Brain (organoid and tissue), 16 donors: ENCODE measurements at places on chromosomes 12 and 14.

- DNase-seq = no peak
Observed at GRCh38 chr14:100048786-100049185, 16.4 kb upstream of the EVL start.

- no peak for DNase-seq
Observed at GRCh38 chr14:102063808-102064429, 22.9 kb downstream of the HSP90AA1 start.

DNA sequence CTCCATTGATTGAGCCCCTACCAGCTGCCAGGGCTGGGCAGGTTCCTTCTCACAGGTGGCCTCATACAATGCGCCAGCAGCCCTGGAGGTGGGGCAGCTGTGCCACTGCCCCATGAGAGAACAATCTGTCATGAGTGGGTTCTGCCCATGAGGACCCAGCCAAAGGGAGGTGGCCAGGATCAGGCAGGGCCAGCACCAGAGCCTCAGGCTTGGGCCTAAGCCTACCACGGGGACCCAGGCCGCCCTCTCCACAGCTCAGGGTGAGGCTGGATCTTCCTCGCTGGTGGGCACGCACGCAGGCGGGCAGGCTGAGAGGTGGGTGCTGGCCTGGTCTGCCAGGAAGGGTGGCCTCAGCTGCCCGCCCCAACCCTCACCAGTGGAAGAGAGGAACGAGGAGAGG, 110.7 kb downstream of the KIF26A start:
- no peak for DNase-seq

GRCh38 chr14:92774572-92774971, 19.5 kb upstream of the GOLGA5 start:
- DNase-seq = no peak

- DNase-seq = no peak
Observed at GRCh38 chr12:3727877-3728632, 24.9 kb downstream of the CRACR2A start.

GRCh38 chr14:28264306-28264705, 502.3 kb upstream of the FOXG1 start:
- DNase-seq = no peak

GRCh38 chr12:118052324-118053070, 8.5 kb downstream of the WSB2 start:
- DNase-seq = no peak

DNA sequence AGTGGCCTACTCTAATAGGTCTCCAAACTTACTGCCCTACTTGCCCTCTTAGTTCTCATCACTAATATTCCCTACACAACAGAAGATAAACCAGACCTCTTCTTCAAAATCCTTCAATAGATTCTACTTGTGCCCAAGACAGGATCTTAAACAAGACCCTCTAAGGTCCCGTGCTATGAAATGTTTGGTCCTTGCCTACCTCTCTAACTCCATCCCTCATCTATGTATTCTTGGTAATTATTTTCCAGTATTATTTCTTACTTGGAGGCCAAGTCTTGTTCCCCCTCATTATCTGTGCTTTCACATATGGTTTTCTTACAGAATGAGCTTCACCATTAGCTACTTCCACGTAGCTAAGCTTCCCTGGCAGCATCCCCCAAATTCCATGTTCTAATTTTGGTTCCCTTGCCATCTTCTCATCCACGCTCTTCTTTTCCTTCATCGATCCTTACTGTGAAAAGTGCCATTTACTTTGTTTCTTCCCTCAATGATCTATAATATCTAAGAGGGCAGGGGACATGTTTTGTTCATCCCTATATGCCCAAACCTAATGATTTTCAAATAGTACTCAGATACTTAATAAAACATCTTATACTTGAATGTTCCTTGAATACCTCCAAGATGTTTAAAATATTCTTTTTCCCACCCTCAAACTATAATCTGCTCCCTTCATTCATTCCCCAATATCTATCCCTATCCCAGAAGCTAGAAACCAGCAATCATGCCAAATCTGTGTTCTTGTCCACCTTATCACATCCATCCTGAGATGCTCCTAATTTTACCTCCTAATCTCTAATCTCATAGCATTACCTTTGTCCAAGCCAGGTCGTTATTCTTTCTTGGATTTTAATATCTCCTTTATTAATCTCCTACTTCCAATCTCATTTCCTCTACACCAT, 10.1 kb downstream of the HNRNPC start:
- DNase-seq = no peak

DNA sequence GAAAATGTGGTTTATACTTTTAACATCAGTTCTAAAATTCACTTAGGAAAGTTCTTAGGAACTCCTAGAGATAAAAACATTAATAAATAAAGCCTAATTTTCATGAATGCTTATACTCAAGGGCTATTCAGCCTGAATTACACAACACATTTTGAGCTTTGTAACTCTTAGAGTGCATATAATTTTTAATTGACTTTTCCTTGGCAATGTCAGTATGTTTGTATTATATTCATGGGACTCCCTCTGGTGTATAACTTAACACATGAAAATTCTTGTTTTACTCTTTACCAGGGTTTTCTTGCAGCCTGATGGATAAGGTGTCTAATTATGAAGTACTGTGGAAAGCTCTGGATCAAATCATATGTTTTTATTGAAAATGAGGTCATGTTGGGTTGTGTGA, 150.6 kb upstream of the HMGA2 start:
- DNase-seq = no peak

GRCh38 chr12:15972894-15973293, 61.8 kb downstream of the DERA start:
- DNase-seq = no peak
